ENCODE measurements at places on chromosomes 6 and 20.

GRCh38 chr20:25223765-25224720 lies 23.8 kb upstream of the PYGB start:
- DNase-seq: no peak

DNA sequence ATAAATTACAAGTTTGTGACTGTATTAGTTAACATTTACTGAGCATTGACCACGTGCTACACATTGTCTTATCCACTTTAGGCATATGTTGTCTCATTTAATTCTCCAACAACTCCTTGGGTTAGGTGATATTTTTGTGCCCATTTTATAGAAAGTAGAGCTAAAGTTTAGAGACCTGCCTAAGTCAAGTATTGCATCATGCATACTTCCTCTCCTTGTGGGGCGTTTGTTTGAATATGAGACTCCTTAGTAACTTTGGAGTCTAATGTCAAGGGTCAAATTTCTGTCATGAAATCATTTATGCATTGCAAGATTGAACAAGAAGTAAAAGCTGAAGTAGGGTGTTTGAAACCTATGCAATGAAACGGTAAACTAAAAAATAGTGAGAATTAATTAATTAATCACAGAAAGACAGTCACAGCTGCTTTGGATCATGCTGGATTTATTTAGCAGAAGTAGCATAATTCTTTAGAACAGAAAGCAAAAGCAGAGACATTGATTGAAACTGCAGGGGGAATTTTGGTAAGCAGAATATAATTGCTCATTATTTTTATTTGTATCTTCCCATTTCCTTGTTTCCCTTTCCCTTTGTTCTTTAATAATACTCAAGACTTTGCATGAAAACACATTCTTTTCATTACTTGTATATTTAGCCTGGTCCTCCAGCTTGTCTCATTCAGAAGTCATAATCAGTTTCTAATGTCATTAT lies 1374.4 kb upstream of the GJE1 start:
- no peak for DNase-seq

- DNase-seq: no peak
These were observed 6.8 kb downstream of the HUS1B start for GRCh38 chr6:650098-650497.

- DNase-seq: no peak
These were observed 69.3 kb downstream of the HDDC2 start for GRCh38 chr6:125232466-125232865.

DNA sequence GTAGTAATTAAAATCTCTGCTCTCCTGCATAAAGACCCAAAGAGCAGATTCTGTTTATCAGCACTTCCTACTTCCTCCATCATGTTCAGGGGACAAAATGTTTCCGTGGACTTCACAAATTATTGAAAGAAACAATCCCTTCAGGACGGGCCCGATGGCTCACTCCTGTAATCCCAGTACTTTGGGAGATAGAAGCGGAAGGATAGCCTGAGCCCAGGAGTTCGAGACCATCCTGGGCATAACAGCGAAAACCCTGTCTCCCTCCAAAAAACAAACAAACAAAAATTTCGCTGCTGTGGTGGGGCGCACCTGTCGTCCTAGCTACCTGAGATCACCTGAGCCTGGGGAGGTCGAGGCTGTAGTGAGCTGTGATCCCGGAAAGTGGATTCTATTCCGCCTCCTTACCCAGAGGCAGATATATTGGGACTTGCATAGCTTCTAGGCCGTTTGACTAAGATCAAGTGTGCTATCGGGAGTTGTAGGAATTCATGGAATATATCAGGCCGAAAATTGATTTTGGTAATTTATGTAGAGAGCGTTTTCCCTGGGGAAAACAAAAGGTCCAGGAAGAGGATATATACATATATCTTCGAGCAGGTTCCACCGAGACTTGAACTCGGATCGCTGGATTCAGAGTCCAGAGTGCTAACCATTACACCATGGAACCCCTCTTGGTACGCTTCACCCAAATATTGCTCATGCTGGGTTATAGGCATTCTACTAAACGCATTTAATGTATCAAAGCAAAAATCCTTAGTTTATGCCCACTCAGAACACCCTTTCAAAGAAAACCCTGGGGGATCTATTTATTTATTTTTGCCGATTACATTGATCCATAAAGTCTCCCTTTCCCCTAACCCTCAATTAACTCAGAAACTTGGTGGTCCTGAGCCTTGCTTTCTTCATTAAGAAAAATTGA lies 74.5 kb upstream of the ZNF184 start:
- no peak for DNase-seq

GRCh38 chr6:151093706-151094105 lies 146.1 kb upstream of the AKAP12 start:
- DNase-seq: no peak

DNA sequence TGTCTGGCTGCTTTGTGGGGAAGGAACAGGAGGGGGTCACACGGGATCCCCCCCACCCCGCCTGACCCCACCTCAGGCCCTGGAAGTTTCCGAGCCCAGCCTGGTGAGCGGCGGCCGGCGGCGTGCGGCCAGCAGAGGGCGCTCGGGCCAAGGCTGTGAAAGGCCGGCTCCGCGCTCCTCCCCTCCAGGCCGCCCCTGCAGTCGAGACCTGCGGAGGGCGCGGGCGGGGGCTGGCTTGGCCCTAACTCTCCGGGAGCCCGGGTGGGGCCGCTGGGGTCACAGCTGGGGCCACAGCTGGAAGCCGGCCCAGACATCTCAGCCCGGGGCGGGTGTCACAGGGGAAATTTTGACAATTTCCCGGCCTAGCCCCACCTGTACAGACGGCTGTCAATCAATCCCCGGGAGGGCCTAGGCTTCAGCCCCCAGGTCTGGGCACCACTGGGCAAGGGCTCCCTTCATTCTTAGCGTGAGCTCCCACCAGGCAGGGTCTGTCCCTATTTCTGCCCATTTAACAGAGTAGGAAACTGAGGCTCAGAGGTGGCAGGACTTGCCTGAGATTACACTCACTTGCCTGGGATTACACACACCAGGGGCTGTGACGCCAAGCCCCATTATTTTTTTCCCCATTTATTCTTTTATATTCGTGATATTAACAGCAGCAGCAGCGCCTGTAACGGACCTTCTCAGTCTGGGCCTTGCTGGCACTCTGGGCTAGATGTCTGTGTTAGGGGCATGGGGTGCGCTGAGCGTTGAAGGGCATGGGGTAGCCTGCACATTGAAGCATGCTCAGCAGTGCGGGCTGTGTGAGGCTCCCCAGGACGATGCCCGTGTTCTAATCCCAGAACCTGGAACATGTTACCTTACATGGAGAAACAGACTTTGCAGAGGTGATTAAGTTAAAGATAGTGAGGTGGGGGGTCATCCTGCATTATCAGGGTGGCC lies 23.0 kb downstream of the ZBP1 start:
- peak; percentile 64 for DNase-seq

GRCh38 chr6:20532881-20533280 lies 1.4 kb upstream of the CDKAL1 start:
- DNase-seq: no peak

DNA sequence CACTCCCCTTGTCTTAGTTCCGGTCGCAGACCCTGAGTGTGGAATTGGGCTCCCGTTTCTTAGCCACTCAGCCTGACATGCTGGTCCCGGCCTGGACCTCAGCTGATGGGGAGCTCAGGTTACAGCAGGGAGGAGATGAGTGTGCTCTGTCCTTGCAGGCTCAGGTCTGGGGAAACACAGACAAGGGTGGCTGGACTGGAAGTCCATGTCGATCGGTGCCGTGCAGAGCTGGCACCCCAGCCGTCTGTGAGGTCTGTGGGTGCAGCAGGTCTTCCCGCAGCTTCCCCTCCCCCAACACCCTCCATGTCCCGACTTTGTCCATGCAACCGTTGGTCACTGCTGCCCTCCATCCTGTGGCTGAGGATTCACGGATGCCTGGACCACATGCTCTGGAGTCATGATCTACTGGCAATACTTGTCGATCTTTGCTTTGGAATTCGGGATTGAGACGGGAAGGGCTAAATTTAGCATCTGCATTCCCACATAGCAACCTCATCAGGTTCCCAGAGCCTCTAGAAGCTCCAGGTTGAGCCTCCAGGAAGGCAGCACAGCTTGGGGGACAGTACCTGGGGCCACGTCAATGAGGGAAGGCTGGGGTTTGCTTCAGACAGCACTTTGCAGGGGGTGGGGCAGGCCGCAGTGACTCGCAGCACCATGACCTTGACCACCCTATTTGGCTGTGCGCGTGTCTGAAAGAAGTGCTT lies 118.8 kb downstream of the PSMB1 start:
- DNase-seq: no peak

DNA sequence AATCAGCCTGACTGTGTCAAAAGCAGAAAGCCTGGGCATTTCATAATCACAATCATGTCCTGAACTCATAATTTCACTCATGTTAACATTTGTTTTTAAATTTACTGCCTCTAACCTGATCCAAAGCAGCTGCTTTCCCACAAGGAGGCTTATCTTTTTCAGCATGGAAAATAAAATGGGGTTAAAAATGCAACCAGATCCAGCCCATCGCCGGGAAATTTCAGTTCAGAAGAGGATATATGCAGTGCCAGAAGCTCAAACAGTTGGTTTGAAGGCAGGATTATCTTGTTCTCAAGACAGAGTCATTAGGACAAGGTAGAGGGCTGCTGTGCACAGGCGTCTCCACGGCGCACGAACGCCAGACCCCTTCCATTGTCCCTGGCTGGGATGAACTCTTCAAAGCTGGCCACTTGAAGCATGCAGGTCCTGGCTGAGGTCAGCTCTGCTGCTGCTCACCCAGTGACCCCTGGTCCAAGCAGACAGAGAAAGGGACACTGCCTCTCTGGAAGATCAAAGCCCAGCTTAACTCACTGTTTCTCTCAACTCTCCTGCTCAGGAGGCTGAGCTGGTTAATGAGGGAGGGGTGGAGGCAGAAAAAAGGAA lies 191.1 kb upstream of the HEY2 start:
- DNase-seq: no peak

GRCh38 chr6:74657011-74657410 lies 548.8 kb downstream of the COL12A1 start:
- no peak for DNase-seq

DNA sequence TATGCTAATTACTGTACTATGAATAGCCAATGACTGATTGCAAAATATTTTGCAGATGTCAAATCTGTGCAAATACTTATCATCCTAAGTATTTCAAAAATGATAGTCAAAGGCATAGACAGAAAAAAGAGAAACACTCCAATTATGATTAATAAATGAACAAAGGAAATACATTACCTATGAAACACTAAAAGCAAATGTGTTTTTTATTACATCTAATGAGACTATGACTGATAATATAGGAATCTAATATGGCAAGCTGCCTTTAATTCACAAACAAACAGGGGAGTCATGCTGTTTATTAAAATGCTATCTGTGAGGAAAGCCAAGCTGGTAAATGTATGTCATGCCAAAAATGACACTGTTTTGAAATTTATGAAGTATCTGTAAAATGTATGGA lies 713.2 kb upstream of the NRSN1 start:
- DNase-seq: no peak

GRCh38 chr20:54510541-54511129 lies 35.2 kb downstream of the DOK5 start:
- DNase-seq: no peak

DNA sequence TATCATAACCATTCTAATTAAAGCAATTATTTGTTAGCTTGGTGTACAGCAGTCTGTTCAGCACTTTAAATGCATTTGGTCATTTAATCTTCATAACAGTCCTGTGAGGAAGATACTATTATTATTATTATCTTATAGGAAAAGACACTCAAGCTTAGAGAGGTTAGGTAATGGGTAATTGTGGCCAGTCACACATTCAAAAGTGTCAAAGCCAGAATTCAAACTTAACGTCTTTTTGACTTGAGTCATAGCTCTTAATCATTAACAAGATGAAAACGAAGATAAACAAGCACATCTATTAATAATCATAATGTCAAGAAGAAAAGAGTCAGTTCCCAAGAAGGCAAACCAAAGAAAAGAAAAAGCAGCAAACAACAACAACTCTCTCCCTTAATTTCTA lies 251.0 kb downstream of the SYNE1 start:
- DNase-seq: no peak

DNA sequence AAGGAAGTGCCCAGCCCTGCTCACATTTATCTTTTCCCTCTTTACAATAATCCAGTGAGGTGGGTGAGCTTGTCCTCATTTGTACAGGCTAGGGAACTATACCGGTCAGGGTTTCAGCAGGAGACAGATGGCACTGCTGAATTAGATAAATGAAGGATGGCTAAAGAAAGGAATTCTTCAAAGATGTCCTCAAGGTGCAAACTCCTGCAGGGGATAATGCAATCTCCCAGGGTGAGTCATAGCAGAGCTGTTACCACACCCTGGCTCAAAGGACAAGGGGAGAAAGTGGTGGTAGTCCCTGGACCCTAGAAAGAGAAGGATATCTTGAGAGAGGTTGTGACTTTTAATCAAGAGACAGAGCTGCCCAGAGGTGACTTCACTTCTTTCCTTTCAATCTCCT lies 66.7 kb downstream of the RFPL4B start:
- no peak for DNase-seq

DNA sequence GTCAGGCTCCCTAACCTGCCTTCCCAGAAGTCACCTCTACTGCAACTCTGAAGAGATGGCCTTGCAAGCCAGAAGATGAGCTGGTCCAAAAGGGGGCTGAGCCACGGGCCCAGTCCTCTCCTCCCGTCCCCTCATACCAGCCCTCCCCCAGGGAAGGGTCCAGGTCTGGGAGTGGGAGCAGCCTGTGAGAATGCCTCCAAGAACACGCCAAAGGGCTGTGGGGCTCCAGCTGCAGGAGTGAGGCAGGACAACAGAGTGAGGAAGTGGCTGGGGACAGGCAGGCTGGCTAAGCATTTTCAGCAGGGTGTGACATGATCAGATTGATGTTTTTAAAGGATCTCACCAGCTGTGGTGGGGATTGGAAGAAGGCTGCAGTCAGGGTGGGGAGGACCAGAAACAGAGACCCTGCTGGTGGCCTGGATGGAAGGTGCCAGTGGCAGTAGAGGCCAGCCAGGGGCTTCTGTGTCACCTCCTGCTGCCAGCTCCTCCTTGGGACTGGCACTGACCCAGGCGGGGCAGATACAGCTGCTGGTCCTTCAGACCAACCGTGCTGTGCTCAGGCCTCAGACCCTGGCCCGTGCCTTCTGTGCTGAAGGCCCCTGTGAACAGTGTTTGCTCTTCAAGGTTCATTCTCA lies 257.6 kb downstream of the NRN1 start:
- no peak for DNase-seq

DNA sequence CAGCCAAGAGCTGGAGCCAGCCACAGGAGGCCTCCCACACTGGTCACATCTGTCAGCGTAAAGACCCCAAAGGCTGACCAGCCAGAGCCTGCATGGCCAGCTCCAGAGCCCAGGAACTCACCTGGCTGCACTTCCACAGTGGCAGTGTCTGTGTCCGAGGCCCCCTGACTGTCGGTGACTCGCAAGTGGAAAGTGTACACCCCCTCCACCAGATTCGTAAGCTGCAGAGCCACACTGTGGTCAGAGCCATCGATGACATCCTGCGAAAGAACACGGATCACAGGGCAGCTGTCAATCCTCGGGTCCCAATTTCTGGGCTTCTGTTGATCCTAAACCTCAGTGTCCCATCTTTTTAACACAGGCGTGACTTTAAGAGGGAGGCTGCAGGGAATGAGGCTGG lies 69.3 kb downstream of the ALDH5A1 start:
- no peak for DNase-seq
